ENCODE measurements at places on chromosomes 5 and 9. TPM values are rescaled to one million over a fixed set of nuclear protein-coding genes. Genes with fewer than 3 reads are reported as not detected.

The CARTPT gene
- polyA plus RNA-seq: not detected

DNA sequence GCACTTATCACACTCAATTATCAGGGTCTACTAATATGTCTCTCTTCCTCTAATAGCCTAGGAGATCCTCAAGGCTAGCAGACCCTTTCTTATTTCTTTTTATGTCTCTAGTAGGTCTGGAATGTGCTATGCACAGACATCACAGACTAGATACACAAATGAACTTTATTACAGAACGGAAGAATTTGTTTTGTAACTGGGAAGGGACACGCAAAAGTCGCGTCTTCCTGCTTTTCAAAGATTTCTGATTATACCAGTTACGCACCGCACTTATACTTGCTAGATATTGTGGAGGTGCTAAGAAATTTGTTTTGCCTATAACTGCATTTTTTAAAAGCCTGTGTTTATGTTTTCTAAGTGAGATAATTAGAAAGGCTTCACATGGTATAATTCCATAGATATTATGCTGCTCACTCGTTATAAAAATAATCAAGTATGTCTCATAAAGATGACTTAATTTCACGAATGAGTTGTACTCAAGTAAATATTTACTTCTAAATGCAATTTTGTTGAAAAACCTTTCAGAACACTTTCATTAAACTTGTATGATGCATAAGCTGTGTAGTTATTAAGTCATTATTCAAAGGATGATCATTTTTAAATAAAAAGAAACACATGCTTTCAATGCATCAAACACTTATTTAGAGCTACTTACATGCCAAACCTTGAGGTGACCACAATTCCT lies 662.6 kb downstream of the ACTL7B start:
- no peak for DNase-seq

DNA sequence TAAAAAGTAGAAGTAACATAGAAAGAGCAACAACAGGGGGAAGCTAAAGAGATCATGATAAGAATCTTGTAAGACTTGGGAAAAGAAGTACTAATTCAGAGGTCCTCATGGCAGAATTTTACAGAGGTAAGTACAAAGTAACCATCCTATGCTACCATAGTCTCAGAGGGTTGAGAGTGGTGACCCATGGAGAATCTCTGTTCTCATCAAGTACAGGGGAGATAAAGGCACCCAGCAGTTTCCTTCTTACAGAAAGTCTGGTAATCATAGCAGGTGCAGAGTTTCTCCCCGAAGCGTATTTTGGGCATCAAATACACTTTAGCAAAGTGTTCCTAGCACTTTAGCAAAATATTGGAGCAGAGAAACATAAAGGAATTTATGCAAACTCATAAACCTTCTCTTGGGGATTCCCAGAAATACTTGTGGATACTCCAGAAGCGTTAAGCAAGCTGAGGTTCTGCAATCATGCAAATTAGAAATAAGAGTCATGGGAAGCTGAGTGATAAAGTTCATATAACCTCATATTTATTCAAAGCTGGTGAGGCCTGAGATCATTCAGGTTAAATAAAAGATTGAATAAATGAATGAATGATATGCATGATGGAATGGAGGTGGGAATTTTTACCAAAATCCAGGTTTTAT lies 101.0 kb upstream of the SMC2 start:
- DNase-seq: no peak

DNA sequence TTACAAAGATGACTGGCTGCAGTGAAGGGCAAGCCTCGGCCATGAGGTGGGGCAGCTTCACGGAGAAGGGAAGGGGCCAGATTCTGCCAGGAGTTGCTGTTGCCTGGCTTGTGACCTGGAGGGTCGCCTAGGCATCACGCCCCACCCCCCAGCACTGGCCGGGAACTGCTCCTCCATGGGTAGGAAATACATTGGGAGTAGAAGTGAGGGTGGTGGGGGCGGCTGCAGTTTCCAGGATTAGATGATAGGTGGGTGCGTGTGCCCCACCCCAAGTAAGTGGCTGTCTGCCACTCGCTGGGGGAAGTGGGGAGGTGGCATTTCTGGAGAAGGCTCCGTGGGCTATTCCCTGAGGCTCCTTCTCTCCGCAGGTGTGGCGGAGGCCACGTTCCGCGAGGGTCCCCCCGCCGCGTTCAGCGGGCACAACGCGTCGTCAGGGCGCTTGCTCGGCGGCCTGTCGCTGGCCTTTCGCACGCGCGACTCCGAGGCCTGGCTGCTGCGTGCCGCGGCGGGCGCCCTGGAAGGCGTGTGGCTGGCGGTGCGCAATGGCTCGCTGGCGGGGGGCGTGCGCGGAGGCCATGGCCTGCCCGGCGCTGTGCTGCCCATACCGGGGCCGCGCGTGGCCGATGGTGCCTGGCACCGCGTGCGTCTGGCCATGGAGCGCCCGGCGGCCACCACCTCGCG lies 16.9 kb downstream of the CRB2 start:
- no peak for DNase-seq

DNA sequence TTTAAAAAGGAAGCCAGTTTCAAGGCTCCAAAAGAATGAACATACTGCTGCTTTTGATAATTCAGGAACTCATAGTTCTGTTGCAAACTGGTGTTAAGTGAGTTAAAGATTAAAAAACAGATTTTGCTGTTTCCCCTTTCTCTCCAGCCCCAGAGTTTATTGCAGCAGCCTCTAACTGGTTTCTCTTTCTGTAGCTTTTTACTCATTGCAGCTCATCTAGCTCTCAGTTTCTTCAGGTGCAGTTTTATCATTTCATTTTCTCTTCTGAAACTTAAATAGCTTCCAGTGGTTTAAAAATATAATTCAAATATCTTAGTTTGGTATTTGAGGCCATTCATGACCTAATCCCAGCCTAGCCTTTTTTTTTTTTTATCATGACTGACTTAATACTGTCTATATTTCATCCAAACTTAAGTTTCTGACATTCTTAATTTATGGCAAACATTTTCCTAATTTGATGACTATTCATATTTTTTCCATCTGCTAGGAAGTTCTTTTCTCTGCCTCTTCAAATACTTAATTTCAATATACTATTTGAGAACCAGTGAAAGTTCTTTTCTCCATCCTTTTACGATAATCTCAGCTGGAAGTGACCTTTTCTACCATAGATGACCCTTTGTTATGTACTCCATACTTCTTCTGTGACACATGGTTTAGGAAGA lies 252.7 kb upstream of the GRIA1 start:
- no peak for DNase-seq

DNA sequence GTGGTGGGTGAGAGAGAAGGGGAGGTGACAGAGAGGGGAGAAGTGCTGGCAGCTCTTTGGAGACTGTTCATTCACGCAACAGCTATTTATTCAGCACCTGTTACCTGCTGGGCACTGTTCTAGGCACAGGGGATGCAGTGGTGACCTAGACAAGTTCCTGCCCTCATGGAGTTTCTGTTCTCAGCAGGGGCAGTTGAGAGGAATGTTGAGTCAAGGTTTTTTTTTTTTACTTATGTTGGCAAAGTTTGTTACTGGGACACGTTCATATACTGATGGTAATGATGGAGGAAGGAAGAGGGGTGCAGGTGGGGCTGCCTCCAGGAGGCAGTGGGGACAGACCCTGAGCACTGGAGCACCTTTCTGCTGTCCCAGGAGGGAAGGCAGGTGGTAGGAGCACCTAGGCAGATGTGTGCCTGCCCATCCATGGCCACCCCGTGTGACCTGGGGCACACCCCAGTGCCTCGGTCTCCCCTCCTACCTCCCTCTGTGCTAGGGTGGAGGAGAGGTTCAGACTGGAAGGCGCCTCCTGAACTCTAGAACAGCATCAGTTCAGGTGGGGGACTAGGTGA lies 49.4 kb upstream of the SLC25A51 start:
- DNase-seq: no peak

DNA sequence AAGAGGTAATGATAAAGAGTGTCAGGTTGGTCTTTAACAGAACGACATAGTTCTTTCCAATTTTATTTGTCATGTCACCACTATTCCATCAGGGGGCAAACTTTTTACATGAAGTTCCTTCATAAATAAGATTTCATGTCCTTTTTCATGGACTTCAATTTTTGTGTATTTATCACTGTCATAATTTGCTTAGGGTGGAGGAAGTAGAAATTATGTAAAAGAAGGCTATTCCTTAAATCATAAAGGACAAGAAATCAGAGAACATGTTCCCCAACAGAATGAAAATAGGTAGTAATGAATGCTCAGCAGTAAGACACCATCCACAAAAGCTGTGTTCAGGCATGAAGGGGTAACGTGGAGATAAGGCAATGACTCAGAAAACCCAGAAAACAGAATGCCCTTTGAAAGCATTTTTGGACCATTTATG lies 72.7 kb downstream of the ZFAND5 start:
- no peak for DNase-seq
